Amygdala (tissue), 56 donors: ENCODE measurements at places on chromosomes 12 and 14.
A peak's percentile ranks its signal among the peaks of the same experiment; 100 is the strongest.

GRCh38 chr12:89098441-89099112 lies 253.7 kb downstream of the DUSP6 start:
- peak; percentile 14 for DNase-seq

DNA sequence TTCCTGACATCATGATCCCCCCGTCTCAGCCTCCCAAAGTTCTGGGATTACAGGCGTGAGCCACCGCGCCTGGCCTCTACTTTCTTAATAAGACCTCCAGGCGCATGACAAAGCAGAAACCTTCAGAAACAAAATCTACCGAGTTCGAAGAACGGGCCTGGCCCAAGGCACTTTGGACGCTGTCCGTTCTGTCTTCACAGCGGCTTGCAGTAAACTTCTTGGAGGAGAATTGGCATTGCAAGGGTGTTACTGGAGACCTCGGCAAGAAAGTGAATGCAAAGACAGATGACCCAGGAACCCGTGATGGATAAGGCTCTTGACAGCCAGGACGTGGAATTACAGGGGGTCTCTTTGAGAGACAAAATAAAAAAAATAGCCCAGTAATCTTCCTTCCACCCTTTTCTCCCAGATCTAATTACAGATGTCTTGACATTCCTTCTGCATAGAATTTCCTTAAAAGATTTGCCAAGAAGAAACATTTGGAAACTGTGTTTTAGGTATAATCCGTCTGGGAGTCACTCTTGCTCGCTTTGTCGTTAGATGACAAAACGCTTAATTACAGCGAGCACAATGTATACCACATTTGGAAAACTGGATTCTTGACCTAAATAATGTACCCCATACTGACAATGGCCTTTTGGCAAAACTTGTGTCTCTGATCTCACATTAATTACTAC lies 83.2 kb upstream of the TBX3 start:
- no peak for DNase-seq

DNA sequence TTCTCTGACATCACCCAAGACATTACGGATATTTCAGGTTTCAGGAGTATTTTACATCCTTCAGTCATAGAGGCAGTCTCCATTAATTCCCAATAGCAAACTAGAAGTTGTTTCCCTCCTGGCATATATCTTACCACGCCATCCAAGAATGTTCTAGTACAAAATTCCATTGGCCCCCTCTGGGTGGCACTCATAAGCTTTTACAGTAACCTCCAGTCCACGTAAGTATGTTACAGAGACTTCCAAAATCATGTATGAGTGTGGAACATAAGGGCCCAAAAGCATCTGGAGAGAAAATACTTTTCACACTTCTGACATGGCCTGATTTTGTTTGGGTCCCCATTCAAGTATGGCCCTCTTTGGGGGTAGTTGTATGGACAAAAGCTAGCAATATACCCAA lies 58.1 kb upstream of the DHRS4 start:
- no peak for DNase-seq

GRCh38 chr14:33742166-33742565 lies 208.7 kb downstream of the EGLN3 start:
- no peak for DNase-seq

GRCh38 chr12:109264095-109264942 lies 44.8 kb downstream of the FOXN4 start:
- peak; percentile 37 for DNase-seq

DNA sequence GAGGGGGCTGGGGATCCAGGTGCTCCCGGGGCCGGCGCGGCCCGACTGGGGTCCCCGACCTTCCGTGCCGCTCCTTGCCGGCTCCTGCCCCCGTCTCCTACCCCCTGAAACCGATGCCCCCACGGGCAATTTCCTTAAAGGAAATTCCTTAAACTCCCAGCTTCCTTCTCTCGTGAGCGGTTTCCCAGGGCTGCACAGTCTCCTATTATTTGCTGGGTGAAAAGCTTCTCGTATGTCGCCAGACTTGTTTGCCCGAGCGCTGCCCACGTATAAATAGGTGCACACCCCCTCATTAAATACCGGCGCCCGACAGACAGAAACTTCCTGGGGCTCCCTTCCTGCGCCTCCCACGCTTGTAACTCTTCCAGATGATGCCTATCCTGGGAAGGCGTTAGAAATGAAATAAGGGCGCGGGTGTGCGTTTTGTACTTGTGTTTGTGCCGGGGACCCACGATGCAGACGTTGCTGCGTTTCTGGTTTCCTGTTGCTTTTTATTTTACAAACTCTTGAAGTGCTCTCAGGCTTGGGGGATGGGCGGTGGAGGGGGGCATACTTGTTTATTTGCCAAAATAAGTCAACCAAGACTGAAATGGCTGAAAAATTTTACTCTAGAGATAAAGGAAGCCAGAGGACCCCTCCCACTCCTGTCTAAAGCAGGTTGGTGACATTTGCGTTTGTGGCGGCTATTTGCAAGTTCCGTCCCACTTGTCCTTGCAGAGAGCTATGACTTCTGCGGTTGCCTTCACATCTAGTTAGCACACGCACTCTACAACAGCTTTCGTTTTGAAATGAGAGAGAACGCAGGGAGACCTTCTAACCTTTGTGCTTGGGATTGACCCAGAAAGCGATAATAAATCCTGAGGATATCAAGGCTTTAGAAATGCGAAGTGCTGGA lies 1.0 kb downstream of the HIP1R start:
- DNase-seq, result peak; percentile 66

- DNase-seq, result no peak
Measured at GRCh38 chr12:65051218-65051617, 69.9 kb downstream of the WIF1 start.

- no peak for DNase-seq
Measured at GRCh38 chr12:131692431-131692830, 18.5 kb upstream of the SFSWAP start.

GRCh38 chr12:99605-100004 lies 33.0 kb downstream of the IQSEC3 start:
- DNase-seq, result no peak

- DNase-seq, result no peak
Measured at GRCh38 chr14:22780941-22781300, 14.4 kb downstream of the OXA1L start.

GRCh38 chr12:119319638-119320037 lies 14.9 kb upstream of the CCDC60 start:
- DNase-seq, result no peak

GRCh38 chr12:52037248-52037861 lies 13.9 kb upstream of the NR4A1 start:
- DNase-seq, result no peak

DNA sequence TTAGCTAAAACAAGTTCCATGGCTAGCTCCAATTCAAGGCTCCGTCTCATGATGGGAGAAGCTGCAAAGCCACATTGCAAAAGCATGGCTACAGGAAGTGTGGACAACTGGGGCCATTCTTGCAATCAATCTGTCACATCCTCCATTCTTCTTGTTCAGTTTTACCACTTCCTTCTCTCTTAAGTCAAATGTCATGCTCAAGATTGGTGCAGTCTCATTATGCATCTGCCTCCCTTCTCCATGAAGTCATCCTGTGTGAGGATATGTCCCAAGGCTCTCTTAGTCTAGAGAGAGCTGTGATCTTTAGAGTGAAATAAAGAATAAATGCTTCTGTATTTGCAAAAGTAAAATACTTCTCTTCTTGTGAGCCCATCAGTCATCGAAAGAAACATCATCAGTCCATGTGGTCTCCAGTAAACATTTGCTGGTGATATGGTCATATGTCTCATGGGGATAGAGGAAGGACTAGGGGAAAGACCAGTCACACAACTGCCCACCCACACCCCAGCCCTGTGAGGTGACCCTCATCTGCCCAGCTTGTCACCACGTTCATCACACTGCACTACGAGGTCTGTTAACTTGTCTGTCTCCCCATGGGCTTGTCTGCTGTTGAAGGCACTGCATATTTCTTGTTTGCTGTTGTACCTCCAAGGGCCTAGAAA lies 303.0 kb downstream of the NUAK1 start:
- no peak for DNase-seq
